Stimulated activated CD4-positive, alpha-beta T cell treated with anti-CD3 and anti-CD28 coated beads, Interleukin-2, amount 100 ng/mL, for 4 hours (primary cell): ENCODE measurements at places on chromosomes 5 and 9.

GRCh38 chr9:91255327-91255726 is 106.4 kb downstream of the AUH start:
- DNase-seq, result no peak

DNA sequence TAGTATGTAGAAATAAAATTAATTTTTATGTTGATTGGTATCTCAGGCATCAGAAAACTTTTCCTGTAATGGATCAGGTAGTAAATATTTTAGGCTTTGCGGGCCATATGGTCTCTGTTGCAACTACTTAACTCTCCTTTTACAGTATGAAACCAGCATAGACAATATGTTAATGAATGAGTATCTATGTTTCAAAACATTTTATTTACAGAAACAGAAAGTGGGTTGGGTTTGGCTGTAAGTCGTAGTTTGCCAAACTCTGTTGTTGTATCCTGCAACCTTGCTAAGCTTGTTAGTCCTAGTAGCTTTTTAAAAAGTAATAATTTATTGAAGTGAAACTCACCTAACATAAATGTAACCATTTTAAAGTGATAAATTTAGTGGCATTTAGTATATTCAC is 132.1 kb downstream of the NR3C1 start:
- DNase-seq, result no peak

DNA sequence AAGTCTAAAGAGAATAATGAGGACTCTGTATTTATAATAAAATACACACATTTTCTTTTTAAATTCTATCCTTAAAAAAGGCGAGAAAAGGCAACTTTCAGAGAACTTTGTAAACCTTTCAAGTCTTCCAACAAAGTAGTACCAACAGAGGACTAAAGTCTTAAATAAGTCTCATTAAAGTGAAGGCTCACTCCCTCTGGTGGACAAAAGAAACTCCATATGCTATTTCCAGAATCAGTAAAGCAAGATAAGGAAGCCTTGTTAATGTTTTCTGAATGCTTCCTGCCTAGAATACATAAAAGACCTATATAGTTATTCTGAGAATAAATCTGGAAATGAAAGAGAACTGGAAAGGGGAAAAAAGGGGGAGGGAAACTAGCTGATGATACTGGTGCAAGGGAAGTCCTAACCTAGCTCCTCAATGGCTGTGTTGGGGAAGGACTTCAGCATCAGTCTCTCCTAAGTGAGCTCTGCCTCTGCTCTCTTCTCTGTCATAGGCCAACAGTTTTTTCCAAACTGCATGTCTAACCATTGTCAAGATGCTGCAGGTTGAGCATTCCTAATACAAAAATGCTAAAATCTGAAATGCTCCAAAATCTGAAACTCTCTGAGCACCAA is 7.2 kb downstream of the HMGCS1 start:
- no peak for DNase-seq

GRCh38 chr5:141778206-141778605 is 96.2 kb upstream of the ARAP3 start:
- no peak for DNase-seq

DNA sequence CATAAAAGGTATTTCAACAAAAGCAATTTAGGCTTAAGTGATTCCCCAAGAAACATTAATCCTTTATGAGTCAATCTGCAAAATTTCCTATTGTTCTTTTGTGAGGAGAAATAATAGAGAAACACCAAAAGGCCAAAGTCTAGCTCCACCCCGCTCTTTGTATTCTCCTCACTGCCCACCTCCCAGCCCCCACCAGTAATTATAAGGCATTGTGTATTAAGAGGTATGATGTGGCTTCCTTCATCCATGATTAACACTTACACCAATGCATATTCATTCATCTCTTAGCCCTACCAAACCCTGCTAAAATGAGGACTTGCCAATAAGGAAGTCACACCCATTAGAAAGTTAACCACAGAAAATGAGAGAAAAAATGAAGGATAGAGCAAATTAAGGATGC is 105.3 kb upstream of the SPATA31D4 start:
- DNase-seq, result no peak
